Cerebellar nuclear complex (tissue), 1 donor: ENCODE measurements at places on chromosomes 16 and 17.

- no peak for DNase-seq
Measured at GRCh38 chr17:4717791-4718190, 7.4 kb downstream of the ARRB2 start.

- no peak for DNase-seq
Measured at GRCh38 chr17:9389111-9389527, 186.5 kb downstream of the STX8 start.

GRCh38 chr16:30893417-30893743 is 497 bp downstream of the BCL7C start:
- no peak for DNase-seq

- no peak for DNase-seq
Measured at GRCh38 chr16:27237219-27238015, 31.2 kb downstream of the NSMCE1 start.
